ENCODE measurements at places on chromosomes 3 and 15. TPM values are rescaled to one million over a fixed set of nuclear protein-coding genes. Genes with fewer than 3 reads are reported as not detected.

GRCh38 chr3:37375184-37376127, 201.1 kb upstream of the LRRFIP2 start:
- no peak for DNase-seq

DNA sequence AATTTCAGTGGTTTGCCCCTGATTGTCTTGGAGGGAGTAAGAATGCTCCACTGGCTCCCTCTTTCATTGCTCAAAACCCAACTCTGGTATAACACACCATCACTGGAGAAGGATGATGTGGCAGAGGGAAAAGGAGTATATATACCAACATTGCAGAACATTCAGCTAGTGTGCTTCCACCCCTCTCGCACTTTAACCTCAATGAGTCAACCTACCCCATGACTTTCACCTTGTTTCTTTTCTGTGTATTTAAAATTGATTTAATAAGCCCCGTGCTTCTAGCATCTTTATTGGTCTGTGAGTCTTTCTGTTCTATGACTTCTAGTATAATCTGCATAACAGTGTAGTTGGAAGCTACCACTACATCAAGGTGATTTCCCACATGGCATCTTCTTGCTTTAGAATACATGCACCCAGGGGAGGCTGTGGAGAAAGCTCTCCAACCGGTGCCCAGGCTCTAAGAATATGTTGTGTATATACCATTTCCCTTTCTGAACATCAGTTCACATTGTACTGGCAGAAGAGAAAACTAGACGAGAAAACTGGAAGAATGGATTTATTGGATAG, 595.1 kb upstream of the TGFBR2 start:
- DNase-seq = no peak

GRCh38 chr3:183875411-183875810, 9.3 kb downstream of the PARL start:
- no peak for DNase-seq

DNA sequence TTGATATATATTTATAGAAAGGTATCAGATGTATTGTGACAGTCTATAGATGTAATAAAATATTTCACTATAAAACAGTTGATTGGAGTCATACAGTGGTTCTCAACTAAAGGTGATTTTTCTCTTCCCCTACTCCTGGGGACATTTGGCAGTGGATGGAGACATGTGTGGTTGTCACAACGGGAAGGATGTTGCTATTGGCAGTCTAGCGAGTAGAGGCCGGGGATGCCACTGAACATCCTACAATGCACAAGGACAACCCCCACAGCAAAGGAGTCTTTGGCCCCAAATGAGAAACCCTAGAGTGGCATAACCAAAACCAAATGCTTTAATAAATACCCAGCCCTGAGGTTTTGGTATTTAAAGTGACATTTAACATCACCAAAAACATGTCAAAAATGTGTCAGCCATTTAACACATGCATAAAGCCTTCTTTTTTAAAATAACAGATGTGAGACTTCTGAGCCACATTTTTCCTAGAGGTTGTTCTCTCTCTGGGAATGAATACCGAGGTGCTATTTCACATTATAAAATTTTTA, 367.5 kb downstream of the PTPRG start:
- DNase-seq = no peak

DNA sequence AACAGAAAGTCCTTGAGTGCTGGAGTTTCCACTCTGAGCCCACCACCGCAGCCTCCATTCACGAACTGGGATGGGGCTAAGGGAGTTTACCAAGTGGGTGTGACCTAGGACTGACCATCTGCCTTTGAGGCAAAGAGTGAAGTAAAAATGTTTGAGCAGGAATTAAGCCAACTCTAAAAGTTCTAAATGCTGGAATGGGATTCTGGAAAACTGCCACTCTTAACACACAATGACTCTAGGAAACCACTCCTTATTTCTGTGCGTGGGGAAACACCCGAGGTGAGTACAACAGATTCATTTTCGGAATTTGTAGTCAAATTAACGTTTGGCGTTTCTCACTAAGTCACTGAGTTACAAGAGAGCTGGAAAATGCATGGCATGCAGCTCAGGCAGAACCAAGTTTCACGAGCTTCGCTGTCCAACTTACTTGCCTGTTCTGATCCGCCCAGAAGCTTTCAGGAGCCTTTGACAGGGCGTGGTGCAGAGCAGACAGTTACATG, 31.6 kb downstream of the ISL2 start:
- DNase-seq = no peak

DNA sequence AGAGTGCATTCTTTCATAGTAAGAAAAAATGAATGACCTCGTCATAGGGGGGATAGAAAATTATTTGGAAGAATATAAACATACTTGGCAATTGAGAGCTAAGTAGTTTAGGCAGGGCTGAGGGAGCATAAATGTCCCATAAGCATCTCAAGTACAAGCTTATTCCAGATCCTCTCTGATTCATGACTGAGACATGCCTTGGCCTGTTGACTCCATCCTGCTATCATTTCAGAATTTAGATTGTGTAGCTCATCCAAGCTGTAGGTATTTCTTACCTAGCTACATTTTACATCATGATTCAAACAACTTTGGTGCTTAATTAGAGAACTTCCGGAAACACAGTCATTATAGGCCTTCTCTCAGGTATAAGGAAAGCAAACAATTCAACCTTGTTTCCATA, 12.3 kb downstream of the POGLUT1 start:
- DNase-seq = no peak

The TMIE gene
- total RNA-seq = 1.00 TPM

The AHSG gene
- not detected for total RNA-seq

DNA sequence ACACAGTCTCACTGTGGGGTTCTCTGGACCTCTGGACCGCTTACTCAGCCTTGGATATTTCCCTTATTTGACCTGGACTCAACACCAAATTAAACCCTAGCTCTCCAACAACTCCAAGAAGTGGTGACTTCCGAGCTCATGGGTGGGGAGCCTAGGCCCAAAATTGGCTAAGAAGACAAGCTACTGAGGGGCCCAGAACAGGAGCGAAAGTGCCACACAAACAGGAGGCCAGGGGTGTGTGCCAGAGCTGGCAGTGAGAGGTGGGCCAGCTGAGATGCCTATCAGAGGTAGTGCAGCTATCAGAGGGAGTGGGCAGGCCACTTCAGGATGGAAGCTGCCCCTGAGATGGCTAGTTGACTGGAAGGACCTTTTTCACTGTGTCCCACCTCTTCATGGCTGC, 151.1 kb upstream of the PRR20G start:
- no peak for DNase-seq

- DNase-seq = no peak
Measured at GRCh38 chr3:193168931-193169330, 72.1 kb upstream of the PLAAT1 start.

- no peak for DNase-seq
Measured at GRCh38 chr15:39350785-39351184, 230.1 kb upstream of the THBS1 start.

DNA sequence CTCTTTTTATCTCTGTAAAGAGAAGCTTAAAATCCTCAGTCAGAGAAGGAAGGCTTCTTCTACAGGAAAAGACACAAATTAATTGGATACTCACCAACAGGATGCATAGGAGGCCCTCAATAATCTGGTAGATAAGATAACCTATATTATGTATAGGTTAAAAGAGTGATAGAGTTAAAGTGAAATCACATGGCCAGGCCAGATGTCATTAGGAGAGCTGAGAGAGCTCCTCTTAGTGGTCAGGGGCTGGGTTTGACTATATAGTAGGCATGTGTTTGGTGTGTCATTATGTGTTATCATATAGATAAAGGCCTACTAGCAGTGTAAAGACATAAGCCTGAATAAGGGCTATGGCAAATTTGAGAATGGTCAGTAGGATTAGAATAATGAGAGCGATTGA, 479.3 kb downstream of the EPHA3 start:
- no peak for DNase-seq

DNA sequence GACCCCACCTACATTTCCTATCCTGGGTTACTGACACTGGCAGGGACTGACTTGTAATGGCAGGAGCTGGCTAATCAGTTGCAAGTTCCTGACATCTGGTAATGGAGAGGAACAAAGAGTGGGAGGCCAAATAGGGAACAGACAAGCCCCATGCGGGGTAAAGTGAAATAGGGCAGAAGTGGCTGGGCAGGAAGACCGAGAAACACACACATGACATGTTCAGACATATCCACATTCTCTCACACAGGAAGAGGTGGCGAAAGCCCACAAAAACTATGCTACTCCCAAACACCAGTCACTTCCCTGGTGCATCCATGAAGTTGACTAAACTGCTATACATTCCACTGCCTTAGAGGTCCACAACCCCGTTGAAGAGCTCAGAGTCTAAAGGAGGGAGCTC, 394.1 kb upstream of the TBL1XR1 start:
- DNase-seq = no peak

GRCh38 chr15:85443593-85444087, 63.2 kb downstream of the AKAP13 start:
- DNase-seq = no peak

GRCh38 chr15:99440551-99441443, 125.0 kb upstream of the MEF2A start:
- DNase-seq = peak; percentile 34

DNA sequence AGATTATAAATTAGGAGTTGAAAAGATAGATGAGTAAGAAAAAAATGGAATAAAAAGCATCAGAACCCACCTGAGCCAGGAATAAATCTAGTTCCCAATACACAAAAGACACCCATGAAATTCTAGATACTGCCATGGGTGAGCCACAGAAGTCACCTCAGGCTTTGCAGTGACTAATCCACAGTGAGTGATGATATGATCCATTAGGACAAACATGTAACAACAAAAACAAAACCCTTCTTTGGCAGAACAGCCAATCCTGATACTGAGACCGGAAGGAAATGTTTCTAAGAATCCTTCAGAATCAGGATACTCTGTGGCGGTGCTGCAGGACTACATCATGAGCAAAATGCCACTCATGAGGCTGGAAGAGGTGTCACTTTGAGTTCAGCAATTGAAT, 15.0 kb upstream of the MINDY4B start:
- no peak for DNase-seq

GRCh38 chr3:141830508-141830907, 45.9 kb upstream of the ATP1B3 start:
- DNase-seq = no peak

The RAF1 gene
- total RNA-seq = 142 TPM

DNA sequence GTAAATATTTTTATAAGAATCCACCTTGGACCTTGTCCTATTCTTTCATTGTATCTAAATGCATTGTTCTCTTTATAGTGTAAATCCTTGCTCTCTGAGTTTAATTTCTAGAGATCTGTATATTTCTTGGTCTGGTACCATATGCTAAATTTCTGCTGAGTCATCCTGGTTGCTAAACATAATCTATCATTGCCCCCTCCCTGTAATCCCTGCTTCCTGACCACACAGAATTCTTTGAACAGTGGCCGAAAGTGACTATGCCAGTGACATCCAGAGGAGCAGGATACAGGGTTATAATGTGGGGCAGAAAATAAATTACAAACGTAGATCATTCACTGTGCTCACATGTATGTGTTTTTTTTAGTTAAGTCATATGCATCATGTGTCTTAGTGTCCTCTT, 143.1 kb downstream of the DIPK2A start:
- no peak for DNase-seq

- DNase-seq = no peak
Measured at GRCh38 chr3:97954228-97954827, 17.9 kb downstream of the RIOX2 start.

The BSN gene
- total RNA-seq = 0.27 TPM

GRCh38 chr15:58264053-58264971, 126.1 kb downstream of the AQP9 start:
- DNase-seq = no peak

DNA sequence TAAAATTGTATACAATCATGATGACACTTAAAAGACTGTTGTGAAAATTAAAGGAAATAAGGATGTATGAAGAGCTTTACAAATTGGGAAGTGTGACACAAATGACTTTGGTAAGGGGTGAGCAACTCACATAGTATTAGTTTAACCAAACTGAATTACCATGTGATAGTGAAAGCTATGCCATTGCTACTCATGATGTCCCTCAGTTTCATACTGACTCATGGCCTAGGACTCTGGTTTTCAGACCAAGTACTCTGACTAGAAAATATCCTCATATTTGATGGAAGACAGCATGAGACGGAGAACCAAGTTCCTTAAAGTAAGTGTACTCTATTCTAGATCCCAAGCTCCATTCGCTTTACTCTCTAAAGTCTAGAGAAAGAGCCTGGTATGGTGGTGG, 203.2 kb upstream of the ICE2 start:
- no peak for DNase-seq

- DNase-seq = no peak
Measured at GRCh38 chr15:44656913-44657312, 6.5 kb downstream of the SPG11 start.

DNA sequence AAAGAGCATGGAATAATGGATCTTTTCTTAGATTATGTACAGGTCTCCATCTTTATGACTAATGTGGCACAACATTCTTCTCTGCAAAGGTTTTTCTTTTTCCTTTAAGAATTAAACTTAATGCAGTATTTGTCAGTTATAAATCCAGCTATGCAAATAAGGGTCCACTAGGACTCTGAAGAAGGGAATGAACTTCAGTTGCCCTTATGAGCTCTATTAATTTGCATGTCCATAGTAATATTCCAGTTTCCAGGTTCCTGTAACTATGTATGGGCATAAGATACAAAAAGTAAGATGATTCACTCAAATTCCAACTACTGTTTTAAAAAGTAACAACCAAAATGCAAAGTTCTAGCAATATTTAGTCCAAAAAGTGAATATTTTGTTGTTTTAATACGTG, 337.4 kb downstream of the NLGN1 start:
- no peak for DNase-seq

DNA sequence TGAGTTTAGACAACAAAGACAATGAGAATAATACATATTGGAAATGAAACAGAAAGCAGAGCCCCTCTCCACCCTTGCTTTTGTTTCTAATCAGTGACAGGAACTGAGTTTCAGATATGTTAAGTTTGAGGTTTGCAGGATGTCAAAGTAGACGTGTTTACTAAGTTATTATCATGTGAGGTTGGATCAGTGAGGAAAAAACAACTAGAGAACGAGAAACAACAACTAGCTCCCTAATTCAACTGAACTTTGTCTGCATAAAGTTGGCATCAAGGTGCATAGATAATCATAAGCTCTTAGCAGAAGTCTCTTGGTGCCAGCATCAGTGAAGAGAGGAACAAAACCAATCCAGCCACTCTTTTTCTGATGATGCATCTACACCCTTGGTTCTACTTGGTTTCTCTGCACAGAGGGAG, 491.1 kb upstream of the NR2F2 start:
- DNase-seq = no peak

All from Right ventricle myocardium superior (tissue), 1 donor.